Endothelial cell (in vitro differentiated cells): ENCODE measurements at places on chromosomes 2 and 18.
A peak's percentile ranks its signal among the peaks of the same experiment; 100 is the strongest.

DNA sequence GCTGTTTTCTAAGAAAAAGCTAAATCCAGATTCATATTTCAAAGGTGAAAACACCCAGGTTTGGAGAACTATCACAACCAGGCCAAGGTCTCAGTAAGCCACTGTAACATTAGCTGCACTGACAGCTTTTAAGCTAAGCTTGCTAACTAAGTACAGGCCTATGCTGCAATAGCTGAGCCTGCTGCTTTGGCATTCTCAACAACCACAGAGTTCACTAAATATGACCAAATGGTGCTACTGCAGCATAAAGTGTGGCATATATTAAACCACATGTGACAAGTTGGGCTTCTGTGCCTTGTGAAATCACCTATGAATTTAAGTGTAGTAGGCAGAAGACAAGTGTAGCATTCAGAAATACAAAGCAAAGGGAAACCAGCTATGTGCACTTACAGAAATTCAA, 206.7 kb downstream of the TCF4 start:
- DNase-seq = no peak

- no peak for DNase-seq
Measured at GRCh38 chr2:29269095-29269764, 154.0 kb downstream of the CLIP4 start.

- DNase-seq = no peak
Measured at GRCh38 chr2:96806468-96807126, 9.5 kb upstream of the CNNM3 start.

GRCh38 chr2:46257476-46257875, 39.7 kb upstream of the EPAS1 start:
- no peak for DNase-seq

GRCh38 chr2:172772633-172773032, 37.0 kb downstream of the RAPGEF4 start:
- no peak for DNase-seq

DNA sequence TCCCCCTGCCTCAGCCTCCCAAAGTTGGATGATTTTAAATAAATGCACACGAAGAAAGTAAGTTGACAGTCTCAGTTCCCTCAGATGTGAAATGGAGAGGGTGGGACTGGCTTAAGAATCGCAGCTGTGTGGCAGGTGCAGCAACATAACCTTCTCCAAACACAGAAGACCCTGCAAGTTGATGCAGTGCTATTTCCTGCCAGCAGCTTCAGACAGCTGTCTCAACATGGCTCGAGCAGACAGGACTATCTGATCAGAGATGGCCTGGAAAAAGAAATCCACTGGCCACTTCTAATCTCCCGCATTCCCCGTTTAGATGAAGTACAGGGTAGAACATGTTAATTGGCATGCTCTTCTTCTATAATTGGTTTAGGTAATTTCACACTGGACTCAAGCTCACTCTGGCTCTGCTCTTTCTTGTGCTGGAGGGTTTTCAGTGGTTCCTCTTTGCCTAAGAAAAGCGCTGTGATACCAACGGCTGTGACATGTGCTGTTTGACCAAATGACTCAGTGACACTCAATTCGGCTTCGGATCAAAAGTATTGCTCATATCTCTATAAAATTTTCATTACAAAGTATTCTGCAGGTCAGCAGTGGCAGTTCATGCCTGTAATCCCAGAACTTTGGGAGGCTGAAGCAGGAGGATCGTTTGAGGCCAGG, 40.2 kb downstream of the MYOM1 start:
- DNase-seq = no peak

DNA sequence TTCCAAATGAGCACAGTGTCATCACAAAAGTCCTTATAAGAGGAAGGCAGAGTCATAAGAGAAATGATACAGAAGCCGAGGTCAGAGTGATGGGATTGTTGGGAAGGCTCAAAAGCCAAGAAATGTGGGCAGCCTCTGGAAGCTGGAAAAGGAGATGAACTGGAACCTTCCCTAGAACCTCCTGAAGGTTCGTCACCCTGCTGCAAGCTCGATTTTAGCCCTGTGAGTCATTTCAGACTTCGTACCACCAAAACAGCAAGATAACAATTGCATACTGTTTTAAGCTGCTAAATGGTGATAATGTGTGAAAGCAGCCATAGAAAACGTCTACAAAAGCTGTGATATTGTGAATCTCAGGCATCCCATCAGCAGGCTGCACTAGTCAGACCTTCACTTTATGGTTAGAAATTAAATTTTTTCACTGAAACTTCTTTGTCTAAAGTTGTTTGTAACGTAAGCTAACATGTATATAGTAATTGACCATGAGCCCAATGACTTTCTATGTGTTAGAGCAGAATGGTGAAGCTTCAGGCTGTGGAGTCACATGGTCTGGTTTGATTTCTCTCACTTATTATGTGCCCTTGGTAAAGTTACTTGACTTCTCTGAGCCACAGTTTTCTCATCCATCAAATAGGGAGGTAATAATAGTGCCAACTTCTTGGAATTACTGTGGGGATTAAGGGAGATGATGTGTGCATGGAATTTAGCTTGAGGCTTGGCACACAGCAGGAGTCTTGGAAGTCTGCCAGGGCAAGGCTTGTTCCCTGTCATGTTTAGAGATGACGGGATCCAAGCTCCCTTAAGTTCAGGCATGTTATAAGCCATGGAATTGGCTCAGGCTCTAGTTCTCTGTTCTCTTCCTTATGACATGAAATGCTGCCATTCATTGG, 132.0 kb upstream of the CCDC195 start:
- DNase-seq = no peak

GRCh38 chr2:220296174-220296573, 668.7 kb downstream of the SLC4A3 start:
- no peak for DNase-seq

DNA sequence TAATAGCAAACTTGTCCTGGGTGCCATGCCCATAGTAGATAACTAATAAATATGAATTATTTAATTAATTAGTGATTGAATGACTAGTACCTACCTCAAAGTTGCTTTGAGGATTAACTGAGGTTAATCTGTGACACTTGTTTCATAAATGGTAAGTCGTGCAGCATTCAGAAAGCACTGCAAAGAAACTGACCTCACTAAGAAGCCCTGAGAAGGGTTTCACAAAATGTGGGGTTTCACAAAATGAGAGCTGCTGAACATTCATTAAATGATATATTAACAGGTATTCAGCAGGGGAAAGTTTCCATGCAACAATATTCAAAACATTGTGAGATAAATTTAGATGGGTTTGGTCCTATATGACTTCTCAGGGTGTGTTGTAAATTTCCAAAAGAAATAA, 236.2 kb downstream of the OSR1 start:
- no peak for DNase-seq

- DNase-seq = no peak
Measured at GRCh38 chr18:9334973-9335696, 562 bp downstream of the TWSG1 start.

GRCh38 chr18:10417664-10418063, 36.8 kb upstream of the APCDD1 start:
- no peak for DNase-seq

GRCh38 chr2:207054521-207054920, 111.2 kb downstream of the KLF7 start:
- DNase-seq = no peak

DNA sequence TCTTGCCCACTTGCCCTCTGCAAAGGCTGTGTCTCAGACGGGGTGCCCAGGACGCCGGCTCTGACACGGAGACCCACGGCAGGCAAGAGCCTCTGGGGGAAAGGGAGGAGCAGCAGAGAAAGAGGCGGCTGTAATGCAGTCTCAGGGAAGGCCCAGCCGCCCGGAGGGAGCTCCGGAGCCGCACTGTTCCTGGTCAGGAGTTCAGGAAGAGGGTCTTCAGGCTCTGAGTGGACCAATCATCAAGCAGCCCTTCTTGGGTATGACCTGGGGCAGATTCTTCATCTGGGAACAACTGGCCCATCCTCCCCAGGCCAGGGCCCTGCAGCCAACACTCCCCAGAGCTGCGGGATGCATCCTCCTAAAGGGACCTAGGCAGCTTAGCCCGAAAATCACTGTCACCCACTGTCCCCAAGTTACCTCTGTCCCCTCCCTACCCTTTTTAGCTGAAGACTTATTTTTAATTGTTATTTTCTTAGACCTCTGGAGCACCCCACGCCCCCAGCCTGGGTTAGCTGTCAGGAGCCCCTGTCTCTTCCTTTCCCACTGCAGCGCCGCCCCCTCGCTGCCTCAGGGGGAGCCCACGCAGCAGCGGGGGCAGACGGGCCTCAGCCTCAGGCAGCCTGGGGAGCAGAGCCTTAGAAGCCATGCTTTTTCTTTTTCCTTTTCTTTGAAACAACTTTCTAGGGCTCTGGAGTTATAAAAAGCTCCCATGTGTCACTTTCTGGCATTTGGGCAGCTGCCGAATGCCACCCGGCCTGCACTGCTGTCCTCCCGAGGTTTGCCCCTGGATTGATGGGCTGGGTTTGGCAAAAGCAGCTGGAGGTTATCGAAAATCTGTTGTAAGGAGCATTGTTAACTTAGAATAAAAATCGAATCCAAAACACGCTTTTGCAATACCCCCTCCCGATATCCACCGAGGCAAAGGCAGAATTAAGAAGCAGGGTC, 644 bp upstream of the NEU2 start:
- DNase-seq = no peak

GRCh38 chr2:224579411-224579810, 5.8 kb downstream of the CUL3 start:
- no peak for DNase-seq

GRCh38 chr2:181741756-181742155, 61.4 kb upstream of the NEUROD1 start:
- DNase-seq = no peak

DNA sequence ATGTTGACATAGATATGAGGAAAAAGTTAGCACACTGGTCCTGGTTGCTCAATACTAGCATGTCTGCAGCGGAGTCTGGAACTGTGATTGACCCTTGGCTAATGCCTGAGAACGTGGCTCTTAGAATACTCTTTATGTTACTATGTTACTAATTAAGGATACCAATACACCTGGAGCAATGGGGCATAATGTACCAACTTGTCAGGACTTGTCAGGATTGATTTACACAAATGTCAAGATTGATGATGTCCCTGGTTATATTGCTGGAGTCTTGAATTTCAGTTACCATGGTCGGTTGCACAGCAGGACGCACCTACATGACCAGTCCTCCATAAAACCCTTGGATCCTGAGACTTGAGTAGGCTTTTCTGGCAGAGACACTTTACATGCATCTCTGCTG, 810.9 kb downstream of the CPS1 start:
- DNase-seq = no peak

DNA sequence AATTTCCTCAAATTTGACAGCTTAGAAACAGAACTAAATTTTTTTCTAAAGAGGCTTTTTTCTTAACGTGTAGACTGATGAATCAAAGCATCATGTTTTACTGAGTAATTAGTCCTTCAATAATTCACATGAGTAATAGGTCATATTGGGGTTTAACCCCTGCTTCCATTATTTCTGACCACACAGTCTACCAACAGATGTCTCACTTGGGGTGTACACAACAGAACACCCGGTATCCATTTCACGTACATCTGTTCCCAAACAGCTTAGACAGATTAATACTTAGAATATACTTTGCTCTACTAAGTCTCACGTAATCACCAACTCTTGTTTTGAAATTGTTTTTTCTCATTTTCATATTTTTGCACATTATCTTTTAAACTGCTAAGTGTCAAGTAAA, 14.8 kb downstream of the CERKL start:
- DNase-seq = no peak

DNA sequence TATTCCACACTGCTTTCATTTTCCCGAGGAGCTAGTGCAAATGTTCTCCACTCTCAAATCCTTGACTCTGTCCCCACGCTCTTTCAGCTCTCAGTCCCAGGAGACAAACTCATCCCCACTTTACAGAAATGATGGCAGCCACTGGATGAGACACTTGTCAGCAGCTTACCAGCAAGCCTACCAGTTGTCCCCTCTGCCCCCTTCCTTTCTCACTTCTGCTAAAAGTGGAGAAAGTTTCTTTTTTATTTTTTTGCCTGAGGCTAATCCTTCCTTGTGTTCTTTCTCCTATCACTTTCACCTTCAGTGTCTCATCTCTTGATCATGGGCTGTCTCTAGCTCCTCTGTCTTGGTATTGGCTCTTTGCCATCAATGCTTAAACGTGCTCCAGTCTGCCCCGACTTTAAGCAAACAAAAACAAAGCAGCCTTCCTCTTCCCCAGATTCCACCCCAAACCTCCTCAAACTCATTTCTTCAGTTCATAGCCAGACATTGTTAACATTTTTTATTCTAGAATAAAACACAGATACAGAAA, 64.5 kb downstream of the TTC32 start:
- DNase-seq = no peak

DNA sequence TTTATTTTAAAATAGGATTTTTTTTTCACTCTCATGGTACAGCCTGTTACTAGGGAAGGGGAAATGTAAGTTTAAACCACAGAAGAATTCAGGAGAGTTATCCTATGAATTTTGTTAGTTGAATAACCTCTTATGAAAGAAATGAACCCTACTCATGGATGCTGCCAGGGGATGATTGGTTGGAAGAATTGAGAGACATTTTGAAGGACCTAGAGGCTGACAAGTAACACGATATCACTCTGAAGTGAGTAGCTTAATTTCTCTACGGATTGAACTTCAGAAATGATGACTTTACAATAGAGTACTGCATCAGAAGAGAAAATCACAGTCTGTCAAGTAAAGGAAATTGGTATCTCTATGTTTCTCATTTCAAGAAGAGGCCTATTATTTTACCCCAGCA, 1346.2 kb downstream of the SUCLG1 start:
- DNase-seq = no peak

GRCh38 chr18:78511666-78512601, 467.7 kb upstream of the SALL3 start:
- DNase-seq = no peak

DNA sequence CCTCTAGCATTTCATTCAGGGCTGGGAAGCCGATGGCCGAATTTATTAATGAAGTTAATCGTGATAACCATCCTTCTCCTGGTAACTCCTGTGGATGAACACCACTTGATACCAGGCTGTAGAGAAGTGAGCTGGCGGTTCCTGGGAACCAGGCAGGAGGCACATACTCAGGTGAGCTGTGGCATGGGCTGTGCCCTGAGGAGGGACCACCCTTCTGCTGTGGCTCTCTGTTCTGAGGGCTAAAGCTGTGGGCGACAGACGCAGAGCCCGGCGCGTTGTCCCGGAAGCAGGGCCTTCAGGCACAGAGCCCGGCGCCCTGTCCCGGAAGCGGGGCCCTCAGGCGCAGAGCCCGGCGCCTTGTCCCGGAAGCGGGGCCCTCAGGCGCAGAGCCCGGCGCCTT, 462.3 kb upstream of the SALL3 start:
- no peak for DNase-seq

- peak; percentile 52 for DNase-seq
Measured at GRCh38 chr2:100606726-100607343, 44.0 kb downstream of the PDCL3 start.

- no peak for DNase-seq
Measured at GRCh38 chr18:34097312-34097711, 127.4 kb downstream of the NOL4 start.

- no peak for DNase-seq
Measured at GRCh38 chr18:62389761-62390481, 64.8 kb downstream of the TNFRSF11A start.

DNA sequence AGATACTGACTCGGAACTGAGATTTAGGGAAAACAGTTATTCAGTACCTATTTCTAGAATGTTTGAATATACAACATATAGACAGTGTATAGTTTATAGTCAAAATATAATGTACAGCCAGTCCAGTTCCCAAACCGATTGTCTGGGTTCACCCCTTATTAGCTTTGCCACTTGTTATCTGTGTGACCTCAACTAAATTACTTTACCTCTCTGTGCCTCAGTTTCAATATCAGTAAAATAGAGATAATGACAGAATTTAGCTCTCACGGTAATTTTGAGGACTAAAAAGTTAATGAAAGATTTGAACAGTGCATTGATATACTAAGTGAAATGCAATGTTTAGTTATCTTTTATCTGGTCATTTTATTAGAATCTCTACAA, 750 bp upstream of the RIOK3 start:
- DNase-seq = no peak

GRCh38 chr18:11990539-11990938, 9.2 kb downstream of the IMPA2 start:
- DNase-seq = no peak
